Urinary bladder (tissue), 4 donors: ENCODE measurements at places on chromosomes 5 and 9.

DNA sequence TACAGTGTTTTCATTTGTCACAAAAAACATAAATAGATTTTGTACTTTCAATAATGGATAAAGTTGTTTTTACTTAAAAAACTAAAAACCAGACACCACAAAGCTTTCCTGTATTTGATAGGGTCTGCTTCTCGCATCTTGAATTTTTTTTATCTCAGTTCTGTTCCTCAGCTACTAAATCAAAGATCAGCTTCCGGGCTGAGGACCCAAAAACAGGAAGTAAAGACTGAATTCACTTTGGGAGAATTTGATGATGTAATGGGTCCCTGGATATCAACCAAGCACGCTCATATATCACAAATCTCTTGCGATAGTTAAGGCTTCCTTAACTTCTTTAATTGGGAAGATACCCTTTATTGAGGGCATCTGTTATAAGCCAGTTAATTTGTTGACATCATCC, 24.1 kb downstream of the ITK start:
- DNase-seq: no peak

DNA sequence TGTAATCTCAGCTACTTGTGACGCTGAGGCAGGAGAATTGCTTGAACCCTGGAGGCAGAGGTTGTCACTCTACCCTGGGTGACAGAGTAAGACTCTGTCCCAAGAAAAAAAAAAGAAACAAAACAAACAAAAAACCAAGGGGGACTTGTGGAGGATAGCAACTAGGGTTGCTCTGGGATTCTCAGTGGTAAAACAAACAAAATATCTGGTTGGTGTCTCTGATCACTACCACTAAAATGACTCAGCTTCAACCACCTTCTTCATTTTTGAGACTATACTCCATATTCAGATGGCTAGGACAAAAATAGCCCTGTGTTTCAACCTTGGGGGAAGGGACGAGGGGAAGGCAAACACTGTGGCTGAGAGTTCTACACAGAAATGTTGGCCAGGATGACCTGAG, 110.3 kb downstream of the ARRDC3 start:
- no peak for DNase-seq

- no peak for DNase-seq
These were observed 307.3 kb downstream of the PIK3R1 start for GRCh38 chr5:68522863-68523262.

GRCh38 chr5:138354387-138354786, 1.9 kb downstream of the KDM3B start:
- DNase-seq: no peak

DNA sequence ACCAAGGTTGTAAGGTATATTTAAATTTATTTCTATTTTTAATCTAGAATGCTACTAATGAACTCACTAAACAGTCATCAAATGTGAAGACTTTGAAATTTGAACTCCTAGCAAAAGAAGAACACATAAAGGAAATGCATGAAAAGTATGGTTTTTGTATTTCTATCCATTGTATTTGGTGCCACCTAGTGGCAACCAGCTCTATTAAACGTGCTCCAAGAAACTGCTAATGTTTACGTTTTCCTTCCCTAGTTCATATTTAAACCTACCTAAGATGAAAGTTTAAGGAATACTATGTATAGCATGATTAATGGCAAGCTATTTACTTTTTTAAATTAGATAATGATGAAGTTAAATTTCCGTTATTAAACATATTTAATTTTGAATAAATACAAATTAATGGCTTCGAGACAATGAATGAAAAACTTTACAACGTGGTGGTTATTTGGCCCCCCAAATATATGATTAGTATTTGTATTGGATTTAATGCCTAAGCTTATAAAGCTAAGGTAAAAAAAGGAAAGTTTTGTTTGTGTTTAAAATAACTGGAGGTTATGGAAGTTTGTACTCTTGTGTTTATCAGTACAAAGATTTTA, 115.9 kb upstream of the SH3GL2 start:
- DNase-seq: peak; percentile 39

- peak; percentile 47 for DNase-seq
These were observed 221.6 kb upstream of the SLC30A5 start for GRCh38 chr5:68872088-68872839.

GRCh38 chr9:136080716-136081112, 14.4 kb downstream of the NACC2 start:
- no peak for DNase-seq

DNA sequence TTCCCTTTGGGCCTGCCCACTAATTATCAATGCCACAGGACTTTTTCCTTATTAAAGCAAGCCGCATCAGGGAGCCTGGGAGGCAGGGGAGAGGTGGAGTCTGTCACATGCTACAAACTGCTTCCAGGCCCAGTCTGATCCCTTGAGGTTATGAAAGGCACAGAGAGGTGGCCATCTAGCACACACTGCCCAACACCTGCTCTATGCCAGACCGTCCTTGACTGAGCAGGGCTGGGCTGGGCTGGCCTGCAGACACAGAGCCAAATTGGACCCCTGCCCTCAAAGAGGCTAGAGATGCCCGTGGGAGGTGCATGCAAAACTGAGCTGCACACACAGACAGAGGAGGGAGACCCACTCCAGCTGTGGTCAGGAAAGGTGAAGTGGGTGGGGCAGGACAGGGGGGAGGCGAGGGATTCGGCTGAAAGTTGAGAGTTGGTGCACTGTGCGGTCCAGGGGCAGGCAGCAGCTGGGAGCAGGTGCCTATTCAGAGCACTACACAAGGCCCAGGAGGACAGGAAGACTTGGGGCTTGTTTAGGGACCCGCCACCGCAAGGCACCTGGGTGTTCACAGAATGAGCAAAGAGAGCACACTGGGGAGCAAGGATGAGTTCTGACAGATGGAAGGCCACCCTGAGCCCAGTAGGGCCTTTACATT, 36.4 kb upstream of the TCF7 start:
- no peak for DNase-seq

GRCh38 chr9:125295657-125296056, 34.0 kb downstream of the GAPVD1 start:
- no peak for DNase-seq

GRCh38 chr5:54443270-54443669, 12.2 kb upstream of the HSPB3 start:
- DNase-seq: no peak

- DNase-seq: no peak
These were observed 28.2 kb downstream of the LPCAT1 start for GRCh38 chr5:1495525-1495897.

DNA sequence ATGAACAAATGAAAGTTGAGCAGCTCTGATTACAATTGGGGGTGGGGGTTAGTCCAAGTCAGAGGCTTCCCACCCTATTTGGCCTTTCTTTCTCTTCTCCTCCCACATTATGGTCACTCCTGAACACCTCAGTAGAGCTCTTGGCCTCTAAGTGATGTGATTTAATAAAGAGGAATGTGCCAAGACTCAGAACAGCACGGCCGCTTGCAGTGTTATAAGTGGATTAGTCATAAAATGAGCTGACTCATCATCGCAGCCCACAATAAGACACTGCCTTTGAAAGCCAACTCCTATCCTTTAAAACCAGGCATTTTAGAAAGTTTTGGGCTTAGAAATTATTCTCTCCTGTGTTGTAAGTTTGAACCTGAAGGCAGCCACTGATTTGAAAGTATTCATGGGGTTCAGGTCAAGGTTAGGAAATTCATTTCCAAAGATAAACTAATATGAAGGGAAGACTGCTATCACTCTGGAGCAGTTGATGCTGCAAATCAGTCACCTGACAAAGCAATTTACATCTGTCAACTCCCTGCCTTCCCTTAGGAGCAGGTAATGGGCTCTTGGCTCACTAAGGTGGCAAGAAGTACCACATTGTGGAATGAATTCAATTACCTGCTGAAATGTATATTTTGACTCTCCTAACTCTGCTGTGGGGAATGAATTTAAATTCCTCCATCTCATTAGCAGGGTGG, 283.6 kb upstream of the NMUR2 start:
- no peak for DNase-seq

DNA sequence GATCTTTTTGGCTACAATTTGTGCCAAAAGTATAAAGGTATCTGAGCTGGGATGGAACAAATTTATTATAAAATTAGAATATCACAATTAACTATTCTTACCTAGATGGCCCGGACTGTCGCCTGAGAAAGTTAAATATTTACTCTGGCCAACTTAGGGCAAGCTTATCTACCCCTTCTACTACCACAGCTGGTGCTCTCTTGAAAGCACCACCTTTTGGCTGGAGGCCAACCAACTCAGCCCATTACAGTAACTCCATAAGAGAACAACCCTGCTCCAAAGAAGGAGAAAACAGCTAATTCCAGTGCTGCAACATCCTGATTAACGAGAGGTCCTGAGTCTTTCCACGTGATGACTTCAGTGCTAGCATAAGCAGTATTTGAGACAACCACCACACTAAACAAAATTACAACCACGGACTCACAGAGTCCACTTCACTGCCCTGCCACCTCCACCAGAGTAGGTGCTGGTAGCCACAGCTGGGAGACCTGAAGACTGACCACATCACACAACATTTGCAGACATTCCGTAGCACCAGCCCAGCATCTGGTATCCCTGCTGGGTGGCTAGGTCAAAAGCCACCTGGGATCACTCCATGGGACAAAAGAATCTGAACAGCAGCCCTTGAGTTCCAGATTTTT, 43.2 kb downstream of the RGMB start:
- no peak for DNase-seq

DNA sequence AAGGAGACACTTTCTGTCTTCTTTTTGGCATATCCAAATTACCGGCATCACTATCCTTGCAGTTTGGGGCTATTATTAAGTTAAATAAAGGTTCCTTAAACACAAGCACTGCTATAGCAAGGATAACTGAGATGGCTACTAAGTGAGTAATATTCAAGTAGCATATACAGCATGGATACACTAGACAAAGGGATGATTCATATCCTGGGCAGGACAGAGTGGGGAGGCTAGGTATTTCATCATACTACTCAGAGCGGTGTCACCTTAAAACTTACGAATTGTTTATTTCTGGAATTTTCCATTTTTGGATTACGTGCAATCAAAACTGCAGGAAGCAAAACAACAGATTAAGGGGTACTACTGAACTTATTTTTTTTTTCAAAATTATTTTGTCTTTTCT, 54.1 kb downstream of the FER start:
- no peak for DNase-seq

DNA sequence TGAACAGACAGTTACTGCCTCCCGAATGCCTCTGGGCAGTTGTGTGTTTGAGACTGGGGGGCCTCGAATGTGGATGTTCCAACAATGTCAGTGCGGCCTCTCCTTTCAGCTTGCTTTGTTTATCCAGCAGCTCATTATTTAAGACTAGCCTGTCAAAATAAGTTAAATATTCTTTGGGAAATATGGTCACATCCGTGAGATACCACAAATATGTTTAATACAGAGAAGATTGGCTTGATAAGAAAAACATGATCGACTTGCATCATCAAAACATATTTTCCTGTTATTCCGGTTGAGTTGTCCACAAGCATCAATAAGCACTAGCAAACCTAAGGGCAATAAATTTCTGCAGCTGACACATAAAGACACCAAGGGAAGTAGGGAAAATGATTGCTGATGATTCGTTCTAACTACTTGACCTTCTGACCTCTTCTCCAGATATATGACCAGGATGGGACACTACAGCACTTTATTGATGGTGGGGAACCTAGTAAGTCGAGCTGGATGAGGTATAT, 66.5 kb downstream of the PRDM6 start:
- DNase-seq: no peak

GRCh38 chr5:89443508-89443907, 560.5 kb upstream of the MEF2C start:
- DNase-seq: no peak

DNA sequence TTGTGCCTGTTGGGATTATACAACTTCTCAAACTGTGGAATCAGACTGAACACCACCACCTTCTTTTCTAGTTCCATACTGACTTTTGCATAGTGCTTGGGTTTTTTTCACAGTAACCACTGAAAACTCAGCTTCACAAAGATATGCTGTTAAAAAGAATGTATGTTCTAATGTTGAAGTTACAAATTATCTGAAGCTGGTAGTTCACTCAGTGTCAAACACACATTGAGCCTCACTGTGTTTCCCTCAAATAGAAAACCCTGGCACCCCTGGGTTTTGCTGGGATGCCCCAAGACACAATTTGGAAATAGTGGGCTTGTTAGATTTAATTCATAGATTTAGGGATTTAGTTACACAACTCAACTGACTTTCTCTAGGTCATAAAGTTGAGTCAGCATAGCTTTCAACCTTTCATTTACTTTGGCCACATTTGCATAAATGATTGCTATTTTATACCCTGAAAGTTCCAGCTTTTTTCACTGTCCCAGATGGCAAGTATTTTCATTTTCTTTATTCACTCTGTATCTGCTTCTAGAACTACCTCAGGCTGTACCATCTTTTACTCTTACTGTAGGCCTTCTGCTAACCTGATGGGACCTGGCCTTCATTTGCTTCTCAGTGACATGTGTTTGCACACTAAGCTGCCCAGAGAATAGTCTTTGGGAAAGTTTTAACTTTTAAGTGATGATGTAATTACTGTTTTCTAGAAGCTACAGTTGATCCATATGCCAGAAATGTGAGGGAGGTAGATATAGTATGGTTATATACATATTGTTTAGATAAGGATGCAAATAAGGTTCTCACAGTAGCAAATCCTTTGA, 115.1 kb downstream of the CDC42SE2 start:
- DNase-seq: no peak

DNA sequence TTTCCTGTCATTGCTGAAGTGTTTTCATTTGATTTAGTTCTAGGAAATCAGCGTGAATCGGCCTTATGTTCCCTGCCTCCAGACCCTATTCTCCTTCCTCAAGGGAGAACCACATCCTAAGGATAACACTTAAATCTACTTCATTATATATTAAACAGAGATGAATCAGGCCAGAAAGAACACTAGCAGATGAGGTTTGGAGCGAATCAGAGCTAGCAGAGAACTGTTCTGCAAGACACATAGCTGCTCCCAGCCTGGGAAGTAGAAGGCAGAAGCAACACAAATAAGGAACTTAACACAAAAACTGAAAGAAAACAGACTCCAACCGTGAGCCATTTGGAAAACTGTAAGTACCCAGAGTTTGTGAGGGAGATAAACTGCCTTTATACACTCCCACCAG, 718.2 kb downstream of the SEMA5A start:
- DNase-seq: no peak

DNA sequence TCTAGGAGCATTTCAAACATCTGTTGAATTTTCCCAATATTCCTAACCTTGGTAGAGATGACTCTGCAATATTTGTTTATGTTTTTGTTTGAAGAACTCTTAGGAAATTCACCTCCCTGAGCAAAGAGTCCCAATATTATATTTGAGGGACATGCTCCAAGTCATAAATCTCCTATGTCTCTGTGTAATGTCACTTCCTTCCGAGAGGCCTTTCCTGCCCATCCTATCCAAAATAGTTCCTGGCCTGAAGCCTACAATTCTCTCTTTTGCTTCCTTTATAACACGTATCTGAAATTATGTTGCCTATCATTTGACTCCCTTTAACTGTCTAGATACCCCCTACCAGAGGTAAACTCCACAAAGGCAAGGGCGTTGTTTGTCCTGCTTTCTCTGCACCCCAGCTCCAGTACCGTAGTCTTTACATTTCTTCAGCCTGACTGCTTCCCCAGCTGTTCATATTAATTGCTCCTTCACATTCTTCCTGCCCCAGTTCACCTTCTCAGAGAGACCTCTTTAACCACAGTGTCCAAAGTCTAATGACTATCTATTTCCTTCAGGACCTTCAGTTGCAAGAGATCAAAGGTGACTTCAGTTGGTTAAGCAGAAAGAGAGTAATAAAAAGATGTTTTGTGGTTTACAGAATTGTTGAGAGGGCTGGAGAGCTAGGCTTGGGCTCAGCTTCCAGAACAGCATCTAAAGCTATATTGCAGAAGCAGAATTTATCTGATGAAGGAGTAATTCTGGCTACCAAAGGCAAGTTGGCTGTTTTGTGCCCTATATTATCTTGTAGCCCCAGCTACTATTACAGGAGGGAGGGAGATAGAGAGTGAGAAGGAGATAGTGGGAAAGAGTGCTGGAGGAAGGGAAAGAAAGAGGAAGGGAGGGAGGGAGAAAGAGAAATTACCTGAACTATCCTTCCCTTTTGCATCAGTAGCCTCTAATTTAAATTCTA, 109.3 kb upstream of the TMEM161B start:
- DNase-seq: no peak
